ENCODE measurements at places on chromosomes 13 and 19. TPM values are rescaled to one million over a fixed set of nuclear protein-coding genes. Genes with fewer than 3 reads are reported as not detected.

VSIG10L gene
- total RNA-seq: 1.4 TPM

DNA sequence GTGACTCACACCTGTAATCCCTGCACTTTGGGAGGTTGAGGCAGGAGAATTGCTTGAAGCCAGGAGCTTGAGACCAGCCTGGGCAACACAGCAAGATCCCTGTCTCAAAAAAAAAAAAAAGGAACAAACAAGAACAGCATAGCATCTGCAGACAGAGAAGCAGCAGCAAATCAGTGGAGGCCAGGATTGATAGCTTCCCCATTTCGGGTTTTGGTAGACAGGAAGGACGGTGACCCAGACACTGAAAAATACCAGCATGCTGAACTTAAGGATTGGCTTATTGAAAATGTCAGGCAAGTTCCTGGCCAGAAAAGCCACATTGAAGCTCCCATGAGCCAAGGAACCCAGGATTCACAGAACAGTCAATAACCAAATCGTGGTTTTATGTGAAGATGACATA is 3.0 kb downstream of the ZNF490 start:
- no peak for DNase-seq

DNA sequence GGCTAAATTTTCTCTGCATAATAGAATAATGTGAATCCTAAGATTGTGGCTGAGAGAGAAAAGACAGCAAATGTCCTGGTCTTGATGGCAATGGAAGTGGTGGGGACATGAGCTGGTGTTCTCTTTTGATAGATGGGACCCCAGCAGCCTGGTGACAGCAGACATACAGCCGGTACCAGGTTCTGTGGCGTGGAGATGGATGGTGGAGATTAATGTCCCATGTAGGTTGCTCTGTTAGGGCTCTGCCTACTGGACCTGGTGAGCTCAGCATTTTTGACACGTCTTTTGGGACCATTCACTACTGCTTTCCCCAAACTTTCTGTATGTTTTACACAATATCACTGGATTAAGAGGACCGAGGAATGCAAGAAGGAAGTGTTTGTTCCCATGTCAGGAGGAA is 8.2 kb upstream of the SIGLEC14 start:
- DNase-seq: no peak

- no peak for DNase-seq
Observed at GRCh38 chr13:74082741-74083160, 51.5 kb downstream of the KLF12 start.

- DNase-seq: no peak
Observed at GRCh38 chr13:91986761-91987483, 588.5 kb downstream of the GPC5 start.

DNA sequence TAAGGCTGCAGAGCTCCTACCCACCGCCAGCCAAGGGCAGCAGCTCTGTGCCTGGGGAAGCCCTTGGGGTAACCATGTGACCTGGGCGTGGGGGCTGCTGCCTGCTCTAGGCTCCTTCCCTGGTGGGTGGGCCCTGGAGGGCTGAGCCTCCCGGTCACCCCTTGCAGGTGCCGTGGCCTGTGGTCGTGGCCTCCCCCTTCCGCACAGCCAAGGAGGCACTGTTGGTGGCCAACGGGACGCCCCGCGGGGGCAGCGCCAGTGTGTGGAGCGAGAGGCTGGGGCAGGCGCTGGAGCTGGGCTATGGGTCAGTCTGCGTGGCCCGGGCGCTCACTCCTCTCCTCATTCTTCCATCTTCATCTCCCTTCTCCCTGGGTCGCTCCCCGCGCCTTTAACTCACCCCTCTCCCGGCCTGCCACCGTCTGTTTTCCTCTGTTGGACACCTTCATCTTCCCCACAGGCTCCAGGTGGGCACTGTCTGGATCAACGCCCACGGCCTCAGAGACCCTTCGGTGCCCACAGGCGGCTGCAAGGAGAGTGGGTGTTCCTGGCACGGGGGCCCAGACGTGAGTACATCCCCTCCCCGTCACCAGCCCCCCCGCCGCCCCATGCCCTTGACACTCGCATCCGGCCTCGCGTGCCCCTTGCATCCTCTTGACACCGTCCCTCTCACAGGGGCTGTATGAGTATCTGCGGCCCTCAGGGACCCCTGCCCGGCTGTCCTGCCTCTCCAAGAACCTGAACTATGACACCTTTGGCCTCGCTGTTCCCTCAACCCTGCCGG is 9.9 kb upstream of the FLT3LG start:
- DNase-seq: no peak

ZNF700 gene
- 4.4 TPM for total RNA-seq

FCER2 gene
- total RNA-seq: not detected

FFAR3 gene
- not detected for total RNA-seq

DNA sequence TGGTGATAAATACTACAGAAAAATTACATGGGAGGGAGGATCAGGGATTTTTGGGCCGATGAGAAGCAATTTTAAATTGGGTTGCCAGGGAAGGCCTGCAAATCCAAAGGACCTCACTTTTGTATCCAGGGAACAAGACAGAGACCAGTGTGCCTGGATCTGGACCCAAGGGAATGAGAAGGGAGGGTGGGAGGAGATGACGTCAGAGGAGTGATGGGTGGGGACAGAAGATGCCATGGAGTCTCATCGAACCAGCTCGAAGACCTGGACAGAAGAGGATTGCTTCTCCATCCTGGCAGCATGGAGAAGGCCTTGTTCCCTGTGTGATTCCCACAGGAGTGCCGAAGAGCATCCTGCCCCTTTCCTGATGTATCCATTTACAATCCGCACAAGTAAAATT is 68.9 kb downstream of the ITGBL1 start:
- no peak for DNase-seq

A1BG gene
- 0.32 TPM for total RNA-seq

DNA sequence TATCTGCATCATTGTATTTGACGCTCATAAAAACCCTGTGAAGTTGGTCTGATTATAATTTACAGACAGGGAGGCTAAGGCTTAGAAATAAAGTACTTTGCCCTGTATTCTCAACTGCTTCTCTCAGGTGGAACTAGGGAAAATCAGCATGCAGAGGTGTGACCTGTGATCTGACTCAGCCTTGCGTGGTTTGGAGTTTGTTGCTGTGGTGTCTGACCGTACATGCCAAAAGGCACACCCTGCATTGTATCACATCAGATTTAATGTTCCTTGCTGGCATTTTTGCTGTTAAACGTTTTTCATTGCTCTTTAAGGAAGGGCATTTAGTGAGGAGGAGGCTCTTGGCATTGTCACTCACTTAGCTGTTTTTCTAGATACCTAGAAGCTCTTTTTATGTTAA is 58.8 kb upstream of the C1QTNF9B start:
- no peak for DNase-seq

ZNF418 gene
- 0.21 TPM for total RNA-seq

ELSPBP1 gene
- total RNA-seq: not detected

ZNF567 gene
- total RNA-seq: 3.7 TPM
